Trophoblast cell (in vitro differentiated cells and primary cell): ENCODE measurements at places on chromosomes 2 and 18.

DNA sequence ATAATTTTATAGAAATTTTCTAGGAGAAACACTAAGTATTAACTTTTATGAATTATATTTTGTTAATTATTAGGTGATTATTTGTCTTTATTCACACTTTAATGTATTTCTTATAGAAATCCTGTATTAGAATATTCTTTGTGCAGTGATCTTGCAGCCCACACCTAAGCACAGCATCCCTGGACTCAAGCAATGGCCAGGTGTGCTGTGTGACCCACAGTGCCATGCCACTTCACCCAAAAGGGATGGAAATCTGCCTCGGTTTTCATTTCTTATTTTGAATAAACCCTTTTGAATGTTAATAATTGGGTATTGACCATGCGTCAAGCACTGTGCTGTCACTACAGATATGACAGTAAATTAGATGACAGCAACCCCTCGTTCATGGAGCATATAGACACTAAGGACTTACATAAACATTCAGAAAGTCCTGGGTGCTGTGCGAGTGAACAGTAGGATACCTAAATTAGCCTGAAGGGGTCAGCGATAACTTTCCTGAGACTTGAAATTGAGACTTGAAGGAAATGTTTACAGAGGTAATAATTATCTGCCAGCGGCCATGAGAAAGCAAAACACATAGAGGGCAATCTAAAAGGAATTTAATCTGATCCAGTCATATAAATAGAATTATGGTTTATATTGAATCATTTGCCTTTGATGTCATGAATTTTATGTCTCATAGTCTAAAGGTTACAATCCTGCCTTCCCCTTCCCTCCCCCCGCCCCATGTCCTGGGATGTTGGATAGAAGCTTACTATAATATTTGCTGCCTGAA lies 52.7 kb upstream of the CALCRL start:
- no peak for DNase-seq

GRCh38 chr2:238123218-238123971 lies 15.1 kb upstream of the KLHL30 start:
- no peak for DNase-seq

DNA sequence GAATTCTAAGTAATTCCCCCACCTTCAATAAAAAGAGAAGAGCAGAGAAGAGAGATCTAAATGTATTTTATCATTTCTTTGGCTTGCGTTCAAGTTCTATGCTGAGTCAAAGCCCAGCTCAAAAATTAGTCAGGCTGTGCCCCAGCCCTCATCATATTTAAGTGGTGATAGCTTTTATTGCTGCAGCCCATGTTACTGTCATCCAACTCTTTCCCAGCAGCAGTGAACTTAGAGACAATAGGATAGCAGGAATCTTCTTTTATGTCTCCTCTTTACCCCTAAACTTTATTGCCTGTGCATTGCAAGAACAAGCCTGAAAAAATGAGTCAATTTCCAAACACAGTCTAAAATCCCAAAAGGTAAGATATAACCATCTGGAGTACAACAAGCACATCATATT lies 1599.3 kb upstream of the PIK3C3 start:
- DNase-seq: no peak

GRCh38 chr2:183063083-183063482 lies 15.5 kb upstream of the DUSP19 start:
- no peak for DNase-seq

GRCh38 chr2:217909156-217909820 lies 93.5 kb downstream of the TNS1 start:
- DNase-seq: no peak

DNA sequence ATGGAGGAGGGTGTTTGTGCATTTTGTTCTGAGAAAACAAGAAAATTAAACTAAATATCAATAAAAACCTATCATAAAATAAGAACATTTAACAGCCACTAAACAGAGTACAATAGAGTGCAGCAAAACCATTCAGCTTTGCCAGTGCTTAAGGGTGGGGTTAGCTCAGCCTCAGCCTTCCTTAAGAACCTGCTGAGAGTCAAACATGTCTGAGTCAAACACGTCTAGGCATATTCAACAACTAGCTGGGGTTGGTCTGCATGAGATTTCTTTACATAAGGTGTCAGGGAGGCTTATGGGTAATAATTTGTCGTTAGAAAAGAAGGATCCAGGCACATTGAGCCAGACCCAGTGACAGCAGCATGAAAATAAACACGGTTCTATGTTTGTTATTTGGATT lies 298.2 kb downstream of the SP3 start:
- DNase-seq: no peak

DNA sequence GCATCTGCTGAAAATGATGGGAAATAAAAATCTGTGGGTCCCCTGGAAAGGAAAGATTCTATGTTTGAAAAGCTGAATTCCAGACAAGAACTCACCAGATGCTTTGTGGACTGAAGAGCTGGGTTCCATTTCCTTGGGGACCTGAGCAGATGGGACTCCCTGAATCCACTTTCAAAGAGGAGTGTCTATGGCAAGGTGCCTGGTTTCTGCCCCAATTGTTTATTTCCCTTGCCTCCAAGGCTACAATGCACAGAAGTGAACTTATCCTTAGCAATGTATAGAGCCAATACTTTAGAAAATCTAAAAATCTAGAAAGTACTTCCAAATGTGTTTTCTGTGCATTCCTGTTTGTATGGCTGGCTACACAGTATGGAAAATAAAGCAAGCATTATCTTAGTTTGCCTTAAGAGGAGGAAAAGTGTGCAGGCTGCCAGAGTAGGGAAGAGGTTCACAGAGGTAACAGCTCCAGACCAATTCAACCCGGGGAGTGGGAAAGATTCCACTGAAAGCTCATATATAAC lies 420.5 kb downstream of the NRXN1 start:
- no peak for DNase-seq

DNA sequence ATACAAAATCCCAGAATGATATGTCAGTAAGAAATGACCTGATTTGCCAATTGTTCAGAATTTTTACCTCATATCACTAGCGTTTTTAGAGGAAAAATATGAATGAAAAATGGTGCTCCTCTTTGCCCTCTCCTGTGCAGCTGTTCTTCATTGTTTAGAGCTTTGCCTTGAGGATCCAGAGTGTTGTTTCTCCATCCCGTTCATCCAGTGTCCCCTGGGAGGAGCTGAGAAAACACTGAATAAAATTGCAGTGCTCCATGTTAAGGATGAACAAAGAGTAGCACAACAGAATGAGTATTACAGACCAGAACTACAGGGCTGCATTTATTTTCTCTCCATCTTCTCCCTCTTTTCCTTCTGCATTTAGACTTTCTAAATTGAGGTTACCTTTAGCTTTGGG lies 133.1 kb downstream of the ADCYAP1 start:
- DNase-seq: no peak

DNA sequence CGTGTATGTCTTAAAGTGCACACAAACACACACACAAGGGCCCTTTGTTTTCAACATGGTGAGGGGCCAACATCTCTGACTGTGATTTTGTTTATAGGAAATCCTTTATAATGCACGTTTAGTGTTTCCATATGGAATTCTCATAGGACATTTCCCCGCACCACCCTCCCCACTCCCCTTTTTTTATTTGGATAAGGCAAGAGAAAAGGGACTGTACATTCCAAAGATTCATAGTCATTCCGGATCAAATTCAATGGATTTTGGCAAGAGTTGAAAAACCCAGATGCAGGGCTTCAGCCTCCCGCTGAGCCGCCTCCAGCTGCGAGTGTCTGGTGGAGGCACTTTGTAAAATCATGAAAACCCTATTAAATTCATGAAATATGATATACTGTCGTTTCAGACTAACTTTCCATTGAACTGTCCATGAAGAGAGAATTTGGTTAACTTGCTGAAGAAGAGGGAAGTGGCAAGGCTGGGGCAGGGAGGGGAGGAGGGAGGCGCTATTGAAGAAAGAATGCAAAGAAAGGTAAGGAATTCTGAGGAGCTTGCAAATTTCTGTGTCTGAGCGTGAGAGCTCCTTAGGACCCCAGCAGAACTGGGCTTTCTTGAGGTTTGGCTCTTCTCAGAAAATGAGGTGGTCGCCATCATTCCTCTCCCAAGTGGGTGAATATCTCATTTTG lies 25.8 kb upstream of the SLC14A2 start:
- DNase-seq: no peak
